Neuronal stem cell (in vitro differentiated cells): ENCODE measurements at places on chromosomes 3 and 15.

DNA sequence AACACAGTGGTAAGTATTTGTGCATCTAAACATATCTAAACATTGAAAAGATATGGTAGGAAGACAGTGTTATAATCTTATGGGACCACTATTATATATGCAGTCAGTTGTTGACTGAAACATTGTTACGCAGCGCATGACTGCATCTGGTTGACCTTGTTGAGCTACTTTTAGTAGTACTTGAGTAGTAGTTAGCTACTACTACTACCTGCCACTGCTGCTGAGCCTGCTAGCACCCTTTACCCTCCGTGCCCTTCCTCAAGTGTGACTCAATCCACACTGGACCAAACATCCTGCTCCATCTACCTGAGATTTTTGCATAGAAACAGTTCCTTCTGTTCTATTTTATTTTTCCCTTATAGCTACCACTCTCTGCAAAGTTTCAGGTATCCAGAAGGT lies 123.6 kb upstream of the STRIT1 start:
- H3K4me1 ChIP-seq, result peaks cover 7% of the 10 kb centered on the region
- no peaks in the 10 kb centered on the region for H3K36me3 ChIP-seq
- no peak overlapping the region for H3K27ac ChIP-seq

DNA sequence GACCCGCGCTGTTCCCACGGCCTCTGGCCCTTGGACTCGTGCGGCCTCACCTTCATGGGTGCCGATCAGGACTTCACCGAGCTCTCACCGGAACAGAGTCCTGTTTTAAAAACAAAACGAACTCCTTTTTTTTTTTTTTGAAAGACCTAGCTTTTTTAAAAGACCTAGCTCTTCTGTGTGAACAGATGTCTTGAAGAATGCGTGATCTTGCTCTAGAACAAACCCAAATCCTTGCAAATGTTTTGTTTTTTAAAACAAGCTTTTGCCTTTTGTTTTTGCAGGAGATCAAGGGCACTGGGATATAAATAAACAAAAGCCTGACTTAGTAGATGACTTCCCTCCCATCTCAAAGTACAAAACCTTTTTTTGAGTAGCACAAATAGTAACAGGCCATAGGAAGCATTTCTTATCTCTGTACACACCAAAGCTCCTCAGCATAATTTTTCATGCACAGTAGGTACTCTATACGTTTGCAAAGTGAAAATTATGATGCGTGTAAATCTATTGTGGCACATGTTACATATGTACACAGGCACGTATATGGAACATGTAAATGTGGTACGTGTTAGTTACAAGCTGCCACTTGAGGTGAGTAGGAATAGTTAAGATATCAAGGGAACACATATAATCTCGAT lies 1.1 kb upstream of the MSL2 start:
- peaks cover 6% of the 10 kb centered on the region for H3K36me3 ChIP-seq
- H3K27ac ChIP-seq, result peak overlapping the region; percentile 100
- DNase-seq, result no peak
- H3K27me3 ChIP-seq, result no peaks in the 10 kb centered on the region
- H3K4me1 ChIP-seq, result peaks cover 3% of the 10 kb centered on the region

GRCh38 chr3:43629257-43629656 lies 7.4 kb upstream of the ANO10 start:
- no peak for DNase-seq
- no peaks in the 10 kb centered on the region for H3K4me1 ChIP-seq
- no peaks in the 10 kb centered on the region for H3K36me3 ChIP-seq
- no peaks in the 10 kb centered on the region for H3K27me3 ChIP-seq
- no peak overlapping the region for H3K27ac ChIP-seq

DNA sequence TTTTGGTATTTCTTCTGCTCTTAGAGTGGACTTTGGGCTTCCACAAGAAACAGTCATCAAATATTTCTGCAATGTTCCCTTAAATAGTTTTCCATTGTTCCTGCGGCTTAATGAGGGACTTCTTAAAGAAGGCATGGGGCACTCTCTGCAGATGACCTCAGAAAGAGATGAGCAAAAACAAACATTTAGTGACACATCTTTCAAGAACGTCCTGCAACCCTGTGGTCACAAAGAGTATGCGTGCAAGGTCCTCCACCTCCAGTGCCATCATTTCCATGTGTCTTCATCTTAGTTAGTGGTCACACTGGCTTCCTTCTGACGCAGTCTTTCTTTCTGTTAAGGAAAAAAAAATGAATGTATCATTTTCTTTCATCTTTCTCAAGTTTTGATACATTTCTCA lies 56.2 kb downstream of the GREM1 start:
- no peaks in the 10 kb centered on the region for H3K36me3 ChIP-seq
- no peak overlapping the region for H3K4me3 ChIP-seq
- DNase-seq, result no peak
- H3K27me3 ChIP-seq, result no peaks in the 10 kb centered on the region

- H3K36me3 ChIP-seq, result no peaks in the 10 kb centered on the region
- H3K4me3 ChIP-seq, result no peak overlapping the region
- no peak overlapping the region for H3K27ac ChIP-seq
Measured at GRCh38 chr3:184752361-184752760, 40.5 kb upstream of the MAGEF1 start.

DNA sequence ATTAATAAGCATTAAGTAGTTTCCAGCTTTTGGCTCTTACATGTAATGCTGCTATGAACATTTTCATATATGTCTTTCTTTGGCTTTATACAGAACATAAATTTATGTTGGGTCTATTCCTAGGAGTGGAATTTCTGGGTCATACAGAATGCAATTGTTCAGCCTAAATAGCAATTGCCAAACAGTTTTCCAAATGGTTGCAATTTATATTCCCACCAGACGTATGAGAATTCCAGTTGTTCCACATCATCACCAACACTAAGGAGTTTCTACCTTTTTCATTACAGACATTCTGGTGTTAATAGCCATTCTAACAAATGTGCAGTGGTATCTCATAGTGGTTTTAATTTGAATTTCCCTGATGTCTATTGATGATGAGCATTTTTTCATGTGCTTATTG lies 160.1 kb upstream of the TMC3 start:
- no peaks in the 10 kb centered on the region for H3K27me3 ChIP-seq
- no peak for DNase-seq
- H3K4me1 ChIP-seq, result peaks cover 6% of the 10 kb centered on the region
- no peak overlapping the region for H3K27ac ChIP-seq

DNA sequence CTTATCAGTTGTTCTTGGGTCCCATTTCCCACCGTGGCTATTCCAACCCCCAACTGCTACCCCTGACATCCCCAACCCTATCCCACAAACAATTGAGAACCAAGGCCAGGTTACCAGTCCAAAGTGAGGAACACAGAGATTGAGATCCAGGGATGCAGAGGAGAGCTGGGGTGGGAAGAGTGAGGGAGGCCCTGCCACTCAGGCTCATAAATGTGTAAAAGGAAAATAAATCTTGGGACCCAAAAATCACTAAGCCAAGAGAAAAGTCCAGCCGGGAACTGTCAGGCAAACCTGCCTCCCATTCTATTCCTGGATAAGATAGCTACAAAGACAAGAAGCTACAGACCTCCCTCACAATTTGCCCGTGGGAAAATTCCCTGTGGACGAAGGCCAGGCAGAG lies 101.1 kb upstream of the DLG1 start:
- H3K4me3 ChIP-seq, result no peak overlapping the region
- no peak for DNase-seq
- no peak overlapping the region for H3K27ac ChIP-seq

GRCh38 chr3:58630710-58631092 lies 35.9 kb downstream of the FAM3D start:
- H3K36me3 ChIP-seq, result no peaks in the 10 kb centered on the region
- H3K27me3 ChIP-seq, result no peaks in the 10 kb centered on the region
- H3K4me1 ChIP-seq, result peaks cover 15% of the 10 kb centered on the region
- no peak for DNase-seq
- H3K27ac ChIP-seq, result no peak overlapping the region

- peaks cover 4% of the 10 kb centered on the region for H3K4me1 ChIP-seq
- no peak overlapping the region for H3K4me3 ChIP-seq
- no peaks in the 10 kb centered on the region for H3K27me3 ChIP-seq
- H3K27ac ChIP-seq, result no peak overlapping the region
- no peak for DNase-seq
- H3K36me3 ChIP-seq, result no peaks in the 10 kb centered on the region
Measured at GRCh38 chr15:35738370-35738769, 192.4 kb upstream of the DPH6 start.

- no peaks in the 10 kb centered on the region for H3K27me3 ChIP-seq
- DNase-seq, result no peak
- no peak overlapping the region for H3K27ac ChIP-seq
Measured at GRCh38 chr3:4807381-4808280, 171.6 kb upstream of the BHLHE40 start.

GRCh38 chr3:172125963-172126457 lies 86.6 kb downstream of the FNDC3B start:
- no peaks in the 10 kb centered on the region for H3K36me3 ChIP-seq
- peaks cover 24% of the 10 kb centered on the region for H3K4me1 ChIP-seq
- H3K4me3 ChIP-seq, result no peak overlapping the region
- no peak for DNase-seq

GRCh38 chr3:17640466-17640865 lies 102.0 kb downstream of the TBC1D5 start:
- H3K4me1 ChIP-seq, result no peaks in the 10 kb centered on the region
- no peaks in the 10 kb centered on the region for H3K36me3 ChIP-seq
- no peak overlapping the region for H3K4me3 ChIP-seq
- no peak for DNase-seq
- no peaks in the 10 kb centered on the region for H3K27me3 ChIP-seq

DNA sequence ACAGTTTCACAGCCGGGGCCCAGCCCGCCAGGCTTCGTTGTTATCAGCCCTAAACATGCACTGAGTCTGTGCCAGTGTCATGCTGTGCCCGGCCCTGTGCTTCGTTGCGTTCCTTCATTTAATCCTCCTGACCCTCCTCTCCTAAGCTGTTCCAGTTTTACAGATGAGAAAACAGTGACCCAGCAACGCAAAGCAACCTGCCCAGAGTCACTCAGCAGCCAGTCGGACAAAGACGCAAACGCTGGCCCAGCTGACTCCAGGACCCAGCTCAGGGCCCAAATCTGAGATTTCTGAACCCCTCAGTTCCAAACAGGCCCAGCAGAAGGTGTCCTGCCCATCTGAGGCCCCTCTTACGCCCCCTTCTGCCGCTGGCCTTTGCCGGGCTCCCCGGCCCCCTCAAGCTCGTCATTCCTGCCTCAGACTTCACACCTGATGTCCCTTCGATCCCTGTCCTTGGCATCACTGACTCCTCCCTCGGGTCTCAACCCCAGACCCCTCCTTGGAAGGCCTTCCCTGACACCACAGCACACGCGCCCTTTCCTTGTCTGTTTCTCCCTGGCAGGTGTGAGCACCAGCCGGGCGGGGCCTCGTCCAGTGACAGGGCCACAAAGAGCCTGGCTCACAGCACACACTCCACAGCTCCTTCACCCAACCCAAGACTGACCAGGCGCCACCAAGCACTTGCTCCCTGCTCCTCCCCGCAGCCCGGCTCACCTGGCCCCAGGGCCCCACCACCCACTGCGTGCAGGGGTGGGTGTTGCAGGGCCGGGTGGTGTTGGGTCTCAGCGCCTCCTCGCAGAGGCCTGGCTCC lies 48.1 kb downstream of the ADAMTS7 start:
- DNase-seq, result no peak
- H3K27me3 ChIP-seq, result no peaks in the 10 kb centered on the region
- no peak overlapping the region for H3K27ac ChIP-seq
- no peaks in the 10 kb centered on the region for H3K4me1 ChIP-seq
- no peak overlapping the region for H3K4me3 ChIP-seq
- no peaks in the 10 kb centered on the region for H3K36me3 ChIP-seq

DNA sequence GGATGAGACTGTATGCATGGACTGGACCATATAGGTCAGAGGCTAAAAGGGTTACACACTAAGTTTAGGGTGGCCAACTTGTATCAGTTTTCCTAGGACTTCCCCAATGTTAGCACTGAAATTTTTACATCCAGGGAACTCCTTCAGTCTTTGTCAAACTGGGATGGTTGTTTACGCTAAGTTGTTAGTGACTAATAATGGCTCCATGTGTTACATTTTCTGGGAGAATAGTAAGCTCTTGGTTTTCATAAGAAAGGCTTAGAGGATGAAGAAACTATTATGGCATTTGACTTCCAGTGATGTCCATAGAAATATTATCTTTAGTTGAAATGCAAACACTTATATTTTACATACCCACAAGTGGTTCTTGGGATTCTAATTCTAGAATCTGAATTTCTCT lies 57.9 kb upstream of the ST3GAL6 start:
- H3K36me3 ChIP-seq, result no peaks in the 10 kb centered on the region
- no peak overlapping the region for H3K27ac ChIP-seq
- H3K4me3 ChIP-seq, result no peak overlapping the region
- H3K27me3 ChIP-seq, result no peaks in the 10 kb centered on the region

GRCh38 chr3:101091489-101091888 lies 98.3 kb upstream of the ABI3BP start:
- H3K27ac ChIP-seq, result no peak overlapping the region
- H3K36me3 ChIP-seq, result no peaks in the 10 kb centered on the region
- H3K4me3 ChIP-seq, result no peak overlapping the region
- no peak for DNase-seq

DNA sequence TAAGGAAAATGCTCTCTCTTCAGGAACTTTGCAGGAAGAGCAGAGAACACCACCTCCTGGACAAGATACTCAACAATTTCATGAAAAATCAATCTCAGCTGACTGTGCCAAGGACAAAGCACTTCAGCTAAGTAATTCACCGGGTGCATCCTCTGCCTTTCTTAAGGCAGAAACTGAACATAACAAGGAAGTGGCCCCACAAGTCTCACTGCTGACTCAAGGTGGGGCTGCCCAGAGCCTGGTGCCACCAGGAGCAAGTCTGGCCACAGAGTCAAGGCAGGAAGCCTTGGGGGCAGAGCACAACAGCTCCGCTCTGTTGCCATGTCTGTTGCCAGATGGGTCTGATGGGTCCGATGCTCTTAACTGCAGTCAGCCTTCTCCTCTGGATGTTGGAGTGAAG lies 200.5 kb downstream of the AKAP13 start:
- no peak overlapping the region for H3K4me3 ChIP-seq
- no peaks in the 10 kb centered on the region for H3K27me3 ChIP-seq
- H3K27ac ChIP-seq, result no peak overlapping the region
- peaks cover 31% of the 10 kb centered on the region for H3K4me1 ChIP-seq
- no peak for DNase-seq

DNA sequence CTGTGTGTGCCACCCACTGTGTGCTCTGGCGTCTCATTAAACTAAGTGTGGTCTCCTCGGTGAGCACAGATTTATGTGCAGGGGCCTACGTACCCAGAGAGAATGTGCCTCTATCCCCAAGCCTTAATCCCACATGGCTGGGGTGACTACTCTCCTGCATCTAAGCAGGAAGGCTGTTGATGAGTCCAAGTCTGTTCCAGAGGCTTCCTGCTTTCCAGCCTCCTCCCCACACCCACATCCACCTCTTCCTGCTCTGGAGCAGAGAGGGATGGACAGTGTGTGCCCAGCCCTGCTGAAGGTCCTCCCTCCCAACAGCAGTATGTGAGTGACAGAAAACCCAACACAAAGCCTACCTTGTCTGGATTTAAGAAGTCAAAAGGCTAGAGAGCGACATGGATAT lies 38.8 kb upstream of the BCL2L10 start:
- H3K27me3 ChIP-seq, result no peaks in the 10 kb centered on the region
- no peak overlapping the region for H3K27ac ChIP-seq
- no peak overlapping the region for H3K4me3 ChIP-seq
- H3K36me3 ChIP-seq, result peaks cover 23% of the 10 kb centered on the region
- H3K4me1 ChIP-seq, result no peaks in the 10 kb centered on the region
- DNase-seq, result no peak
